ENCODE measurements at places on chromosomes 16 and 17. TPM values are rescaled to one million over a fixed set of nuclear protein-coding genes. Genes with fewer than 3 reads are reported as not detected.

DNA sequence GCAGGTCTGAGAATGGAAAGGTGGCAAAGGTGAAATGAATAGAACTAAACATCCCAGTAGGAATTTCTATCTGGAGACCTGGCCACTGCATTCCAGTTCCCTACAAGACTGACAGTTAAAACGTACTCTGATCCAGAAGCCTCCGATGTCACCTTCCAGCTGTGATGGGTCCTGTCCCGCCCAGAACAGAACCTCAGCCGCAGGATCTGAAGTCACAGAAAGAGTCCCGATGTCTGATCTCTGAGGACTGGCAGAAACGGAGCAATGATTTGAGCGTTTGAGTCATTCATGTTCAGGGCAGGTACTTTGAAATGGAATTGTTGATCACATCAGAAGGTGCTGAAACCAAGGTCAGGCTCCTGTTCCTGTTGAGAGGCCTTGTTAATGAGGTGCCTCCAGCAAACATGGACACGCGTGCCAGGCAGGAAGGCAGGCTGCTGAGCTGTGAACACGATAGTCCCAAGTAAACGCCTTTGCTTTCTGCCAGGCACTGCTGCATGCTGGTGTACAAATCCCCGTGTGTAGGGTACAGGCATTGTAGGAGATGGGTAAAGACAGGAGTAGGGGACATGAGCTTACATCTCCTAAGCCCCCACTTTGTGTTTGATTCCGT lies 61.4 kb downstream of the VAT1L start:
- DNase-seq, result no peak

DNA sequence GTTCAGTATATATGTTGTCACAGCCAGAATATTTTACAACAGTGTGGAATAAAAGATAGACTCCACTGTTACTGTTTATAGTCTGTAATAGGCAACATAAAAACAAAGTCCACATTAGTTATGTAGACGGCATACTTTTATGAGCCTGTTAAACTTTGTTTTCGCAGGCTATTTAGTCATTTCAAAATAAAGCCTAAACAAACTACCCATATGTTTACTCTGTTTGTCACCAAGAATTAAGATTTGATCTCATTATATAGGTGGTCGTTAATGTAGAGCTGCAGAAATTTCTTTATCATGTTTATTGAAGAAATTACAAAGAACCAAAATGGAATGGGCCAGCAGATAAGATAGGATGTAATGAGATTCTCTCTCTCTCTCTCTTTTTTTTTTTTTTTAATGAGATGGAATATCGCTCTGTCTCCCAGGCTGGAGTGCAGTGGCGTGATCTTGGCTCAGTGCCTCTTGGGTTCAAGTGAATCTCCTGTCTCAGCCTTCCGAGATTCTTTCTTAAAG lies 943.8 kb upstream of the SOX9 start:
- no peak for DNase-seq

DNA sequence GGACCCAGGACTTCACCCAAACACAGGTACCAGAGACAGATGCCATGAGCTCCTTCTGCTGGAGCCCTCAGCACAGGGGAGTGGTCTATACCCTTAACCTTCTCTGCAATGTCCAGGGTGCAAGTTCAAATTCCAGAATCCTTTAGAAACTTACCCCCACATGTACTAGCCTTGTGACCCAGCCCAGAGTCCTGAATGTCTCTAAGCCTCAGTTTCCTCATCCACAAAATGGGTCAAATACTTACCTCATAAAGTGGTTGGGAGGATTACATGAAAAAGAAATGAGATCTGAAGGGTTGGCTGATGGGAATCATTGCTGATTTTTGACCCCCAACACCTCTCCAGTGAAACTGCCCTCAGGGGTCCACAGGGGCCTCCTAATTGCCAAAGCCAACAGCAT lies 21.7 kb downstream of the COTL1 start:
- DNase-seq, result no peak

DNA sequence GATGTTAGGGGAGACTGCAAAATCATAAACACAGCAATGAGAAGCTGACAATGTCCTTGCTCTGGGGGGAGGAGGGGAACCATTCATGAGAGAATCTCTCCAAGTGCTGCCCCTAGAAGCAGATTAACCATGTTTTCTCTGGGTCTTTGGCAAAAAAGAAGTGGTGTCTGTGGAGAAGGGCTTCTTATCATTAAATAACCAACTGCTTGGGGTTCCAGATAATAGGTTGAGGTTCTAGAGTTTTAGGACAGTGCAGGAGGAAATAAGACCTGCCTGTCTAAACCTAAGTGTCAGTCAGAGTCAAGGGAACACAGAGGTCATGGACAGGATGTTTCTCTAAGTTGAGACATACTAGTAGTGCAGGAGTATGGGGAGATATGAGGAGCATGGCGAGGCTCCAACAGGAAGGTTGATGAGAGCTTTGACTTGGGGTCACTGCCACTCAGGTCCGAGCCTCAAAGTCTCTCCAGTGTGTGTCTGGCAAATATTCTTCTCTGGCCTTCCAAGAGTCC lies 5.1 kb upstream of the ANKS4B start:
- DNase-seq, result no peak

DNA sequence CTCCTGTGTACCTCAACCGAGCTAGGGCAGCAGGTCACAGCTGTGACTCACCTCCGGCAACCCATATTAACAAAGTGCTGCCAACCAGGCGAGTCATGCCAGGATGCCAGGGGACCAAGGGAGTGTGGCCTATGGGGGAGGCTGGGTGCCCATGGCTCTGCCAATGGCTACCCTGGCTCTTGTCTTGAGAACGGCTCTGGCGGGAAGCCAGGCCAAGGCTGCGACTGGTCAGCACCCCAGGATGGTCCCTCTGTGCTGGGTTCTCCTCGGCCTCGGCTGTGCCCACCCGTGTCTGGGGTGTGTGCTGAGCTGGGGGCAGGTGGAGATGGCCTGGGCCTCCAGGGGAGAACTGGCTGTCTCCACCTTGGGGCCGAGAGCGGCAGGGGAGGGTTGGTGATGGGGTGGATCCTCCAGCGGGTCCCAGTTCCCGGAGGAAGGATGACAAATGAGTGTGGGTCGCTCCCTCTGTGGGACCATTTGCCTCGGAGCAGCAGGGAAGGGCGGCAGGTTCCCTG lies 75.8 kb downstream of the MRC2 start:
- DNase-seq, result no peak

DNA sequence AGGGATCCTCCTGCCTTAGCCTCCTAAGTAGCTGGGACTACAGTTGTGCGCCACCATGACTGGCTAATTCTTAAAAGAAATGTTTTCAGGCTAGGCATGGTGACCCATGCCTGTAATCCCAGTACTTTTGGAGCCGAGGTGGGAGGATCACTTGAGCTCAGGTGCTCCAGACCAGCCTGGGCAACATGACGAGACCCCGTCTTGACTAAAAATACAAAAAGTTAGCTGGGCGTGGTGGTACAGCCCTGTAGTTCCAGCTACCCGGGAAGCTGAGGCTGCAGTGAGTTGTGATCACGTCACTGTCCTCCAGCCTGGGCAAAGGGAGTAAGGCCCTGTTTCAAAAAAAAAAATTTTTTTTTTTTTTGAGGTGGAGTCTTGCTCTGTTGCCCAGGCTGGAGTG lies 173.1 kb downstream of the SEC14L1 start:
- no peak for DNase-seq

DNA sequence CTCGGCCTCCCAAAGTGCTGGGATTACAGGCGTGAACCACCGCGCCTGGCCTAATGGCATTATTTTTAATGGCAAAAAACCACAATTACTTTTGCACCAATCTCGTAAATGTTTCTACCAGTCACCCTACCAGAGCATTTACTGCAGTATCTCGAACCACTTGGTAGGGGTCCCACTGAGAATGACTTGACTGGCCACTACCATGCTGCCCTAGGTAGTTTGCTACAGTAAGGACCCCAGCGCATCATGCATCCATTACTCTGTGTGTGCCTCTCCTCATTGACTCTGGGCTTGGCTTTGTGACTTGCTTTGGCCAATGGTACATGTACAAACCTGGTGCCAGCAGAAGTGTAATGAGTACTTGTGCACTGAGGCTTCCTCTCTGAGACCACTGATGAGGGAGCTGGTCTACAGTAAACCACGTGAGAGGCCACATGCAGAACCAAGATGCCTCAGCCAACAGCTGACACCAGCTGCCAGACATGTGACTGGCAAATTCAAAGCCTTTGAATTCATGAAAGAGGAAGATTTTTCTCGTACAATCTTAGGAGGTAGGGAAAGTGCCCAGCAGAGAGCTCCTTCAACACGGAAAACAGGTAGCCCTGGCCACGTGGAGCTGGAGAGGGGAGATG lies 421.7 kb upstream of the C16orf82 start:
- DNase-seq, result no peak

- DNase-seq, result no peak
Observed at GRCh38 chr16:19843371-19843770, 41.3 kb downstream of the GPRC5B start.

GRCh38 chr17:50562242-50563091 lies 2.0 kb downstream of the CACNA1G start:
- no peak for DNase-seq

GRCh38 chr16:79599837-79600637 lies 500 bp downstream of the MAF start:
- no peak for DNase-seq

- DNase-seq, result no peak
Observed at GRCh38 chr17:8162233-8162996, at the start of gene VAMP2. Gene VAMP2, minus strand, starts transcription at chr17:8162948. Its CDS starts 69 bp downstream, at chr17:8162879.

GRCh38 chr16:56102183-56102686 lies 89.1 kb upstream of the GNAO1 start:
- DNase-seq, result no peak

GRCh38 chr16:54577651-54578128 lies 291.1 kb upstream of the IRX3 start:
- no peak for DNase-seq

DNA sequence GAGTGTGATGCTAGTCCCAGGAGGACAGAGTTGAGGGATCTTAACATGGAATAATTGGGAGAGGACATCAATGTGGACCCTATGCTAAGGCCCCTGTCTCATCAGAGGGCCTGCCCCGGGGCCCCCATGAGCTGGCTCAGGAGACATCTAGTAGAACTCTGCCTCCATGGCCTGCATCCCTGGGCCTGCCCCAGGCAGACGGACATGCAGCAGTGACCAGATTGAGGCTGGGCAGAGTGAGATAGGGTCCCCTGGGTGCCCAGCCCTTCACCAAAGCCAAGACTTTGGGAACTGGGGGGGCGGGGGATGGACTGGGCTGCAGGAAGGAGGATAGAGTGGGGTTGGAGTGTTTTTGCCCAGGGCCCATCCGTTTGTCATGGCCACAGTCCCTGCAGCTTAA lies 115.2 kb downstream of the CCDC182 start:
- no peak for DNase-seq

GRCh38 chr17:35569405-35569804 lies 8.8 kb upstream of the SLFN14 start:
- no peak for DNase-seq

GRCh38 chr16:67719778-67720144 lies 645 bp upstream of the GFOD2 start:
- no peak for DNase-seq

- DNase-seq, result no peak
Observed at GRCh38 chr17:45844695-45845375, at the start of gene SPPL2C. Gene SPPL2C, plus strand, starts transcription at chr17:45844881. Its CDS starts 26 bp downstream, at chr17:45844907.

DNA sequence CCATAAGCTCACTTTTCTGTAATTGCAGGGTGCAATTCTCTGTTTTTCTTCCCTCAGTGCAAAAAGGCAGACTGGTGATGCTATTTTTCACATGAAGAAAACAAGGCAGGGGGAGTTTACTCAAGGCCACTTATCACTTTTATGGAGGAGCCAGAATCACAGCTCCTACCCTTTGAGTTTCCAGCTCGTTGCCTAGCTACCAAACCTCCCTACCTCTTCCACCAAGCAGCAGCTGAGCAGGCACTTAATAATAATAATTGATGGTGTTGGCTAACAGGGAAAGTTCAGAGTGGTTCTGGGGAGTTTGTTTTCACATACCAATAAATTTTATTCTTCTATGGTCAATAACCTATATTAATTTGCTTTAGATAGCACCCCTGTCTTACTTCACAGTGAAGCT lies 31.9 kb upstream of the MPHOSPH6 start:
- no peak for DNase-seq

- DNase-seq, result no peak
Observed at GRCh38 chr16:79850348-79850747, 249.8 kb upstream of the MAF start.

GRCh38 chr16:23879735-23880373 lies 44.1 kb downstream of the PRKCB start:
- no peak for DNase-seq

- DNase-seq, result no peak
Observed at GRCh38 chr17:29857823-29858222, 72.2 kb downstream of the SSH2 start.

DNA sequence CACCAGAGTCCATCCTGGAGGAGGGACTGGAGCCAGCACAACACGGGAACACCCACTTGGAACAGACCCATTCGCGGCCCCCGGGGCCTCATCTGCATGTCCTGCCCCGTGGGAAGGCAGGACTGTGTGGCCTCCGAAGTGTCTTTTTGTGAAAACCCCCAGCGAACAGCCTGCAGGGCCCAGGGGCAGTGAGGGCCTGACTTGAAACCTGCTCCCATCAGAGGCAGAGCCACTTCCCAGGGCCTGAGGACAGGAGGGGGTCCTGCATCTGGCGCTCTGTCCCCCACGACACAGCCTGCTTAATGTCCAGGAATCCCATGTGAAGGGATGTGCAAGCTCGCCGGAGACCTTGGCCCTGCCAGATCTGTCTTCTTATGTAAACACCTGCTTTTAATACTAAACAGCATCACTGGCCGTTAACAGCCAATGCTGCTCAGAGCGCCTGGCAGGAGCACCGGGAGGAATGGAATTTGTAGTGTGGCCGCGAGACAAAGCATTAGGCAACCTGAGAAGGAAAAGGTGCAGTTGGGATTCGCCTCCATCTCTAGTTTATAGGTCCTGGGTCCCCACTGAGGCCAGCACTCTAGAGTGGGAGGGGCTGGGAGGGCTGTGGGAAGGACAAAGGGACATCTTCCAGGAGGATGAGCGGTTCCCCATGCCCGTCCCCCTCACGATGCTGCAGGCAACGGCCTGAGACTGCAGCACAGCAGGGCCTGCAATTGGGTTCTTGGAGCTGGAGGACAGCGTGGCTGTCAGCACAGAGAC lies 9.6 kb upstream of the EVPL start:
- no peak for DNase-seq

- no peak for DNase-seq
Observed at GRCh38 chr17:35735036-35735805, 3.8 kb downstream of the RASL10B start.

- DNase-seq, result no peak
Observed at GRCh38 chr16:56298948-56299596, 107.8 kb downstream of the GNAO1 start.

GRCh38 chr16:88672776-88673175 lies 9.9 kb upstream of the MVD start:
- DNase-seq, result no peak

Gene ZNF423
- 26.2 TPM for polyA plus RNA-seq

Gene SLC5A2
- polyA plus RNA-seq, result 6.2 TPM

Gene HAS3
- 2.2 TPM for polyA plus RNA-seq

Gene KRT33A
- not detected for polyA plus RNA-seq

Gene VPS9D1
- polyA plus RNA-seq, result 10.8 TPM

Gene RASL10B
- 3.1 TPM for polyA plus RNA-seq

Gene ACSM2B
- 0.42 TPM for polyA plus RNA-seq

Gene FOXN1
- polyA plus RNA-seq, result not detected

Gene GNAO1
- polyA plus RNA-seq, result 1.0 TPM

Gene BIRC5
- polyA plus RNA-seq, result 12.2 TPM

Gene CMTM3
- polyA plus RNA-seq, result 57.2 TPM

Gene KRTAP9-2
- polyA plus RNA-seq, result not detected

Gene RAB26
- polyA plus RNA-seq, result 1.0 TPM

Gene OR1F1
- polyA plus RNA-seq, result not detected

Gene VMO1
- 9.7 TPM for polyA plus RNA-seq

Gene LGALS9
- polyA plus RNA-seq, result 8.5 TPM

Gene RPL26
- 3,446 TPM for polyA plus RNA-seq

Gene PRSS8
- 0.09 TPM for polyA plus RNA-seq

Gene TPSG1
- polyA plus RNA-seq, result 1.4 TPM

Gene CBX8
- 5.6 TPM for polyA plus RNA-seq
